Ecto neural progenitor cell (in vitro differentiated cells): ENCODE measurements at places on chromosomes 16 and 17.

GRCh38 chr17:47762728-47763127 is 29.7 kb downstream of the TBX21 start:
- no peak for DNase-seq

DNA sequence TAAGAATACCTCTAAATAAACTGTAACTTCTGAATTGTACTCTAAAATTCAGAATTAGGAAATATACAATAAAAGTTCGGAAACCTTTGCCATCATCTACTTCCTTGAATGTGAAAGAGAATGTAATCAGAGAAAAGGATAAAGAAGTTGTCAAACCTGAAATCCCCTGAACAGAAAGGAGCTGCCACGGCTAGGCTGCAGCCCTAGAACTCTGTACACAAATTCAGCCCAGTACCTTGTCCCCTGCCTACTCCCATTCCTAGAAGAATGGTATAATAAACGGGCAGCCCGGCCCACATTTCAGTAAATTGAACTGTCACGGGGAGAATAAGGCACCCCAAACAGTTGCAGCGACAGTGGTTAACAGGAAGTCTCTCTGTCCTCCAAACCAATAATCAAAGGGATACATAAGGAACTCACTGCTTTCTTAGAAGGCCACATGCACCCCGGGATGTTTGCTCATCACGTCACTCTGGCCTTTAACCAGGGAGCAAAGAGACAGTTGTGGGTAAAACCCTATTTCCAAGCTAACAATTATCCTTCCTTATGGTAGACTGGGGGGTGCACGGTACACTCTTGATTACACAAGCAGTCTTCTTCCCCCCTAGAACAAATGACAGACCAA is 24.3 kb upstream of the RFFL start:
- DNase-seq, result no peak

DNA sequence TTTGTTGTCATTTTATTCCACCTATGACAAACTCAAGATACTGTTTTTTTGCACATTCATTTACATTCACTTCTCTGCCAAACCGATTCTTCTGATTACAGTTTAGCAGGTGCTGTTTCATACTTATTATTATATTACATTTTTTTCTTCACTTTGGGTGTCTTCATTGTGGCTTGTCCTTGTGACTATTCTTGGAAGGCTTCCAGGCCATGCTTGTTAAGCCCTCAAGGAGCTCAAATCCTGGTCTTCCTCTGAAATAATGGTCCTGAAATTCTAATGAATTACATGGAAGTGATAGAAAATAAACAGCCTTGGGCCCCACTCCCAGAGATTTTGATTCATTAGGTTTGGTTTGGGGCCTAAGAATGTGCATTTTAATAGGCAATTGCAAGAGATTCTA is 1.4 kb downstream of the KRTAP2-4 start:
- no peak for DNase-seq

DNA sequence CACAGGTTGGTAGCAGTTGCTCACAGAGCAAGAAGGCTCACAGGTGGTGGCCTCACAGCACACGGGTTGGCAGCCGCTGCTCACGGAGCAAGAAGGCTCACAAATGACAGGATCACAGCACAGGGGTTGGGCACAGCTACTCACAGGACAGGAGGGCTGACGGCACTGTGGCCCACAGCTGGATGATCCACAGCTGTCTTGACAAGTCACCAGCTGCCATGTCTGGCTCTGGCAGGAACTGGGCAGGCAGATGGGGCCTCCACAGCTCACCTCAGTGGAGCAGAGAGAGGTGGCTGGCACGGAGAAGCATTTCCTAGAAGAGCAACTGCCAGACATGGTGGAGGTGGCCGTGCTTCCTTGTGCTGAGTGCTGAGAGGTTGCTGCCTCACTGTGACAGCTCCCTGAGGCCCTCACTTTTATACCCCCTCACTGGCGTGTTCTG is at the start of gene KRTAP16-1:
KRTAP16-1 (minus strand) TSS at position 392 of the 442 bp plus-strand sequence; CDS start at position 336, 56 bp downstream.
- no peak for DNase-seq

DNA sequence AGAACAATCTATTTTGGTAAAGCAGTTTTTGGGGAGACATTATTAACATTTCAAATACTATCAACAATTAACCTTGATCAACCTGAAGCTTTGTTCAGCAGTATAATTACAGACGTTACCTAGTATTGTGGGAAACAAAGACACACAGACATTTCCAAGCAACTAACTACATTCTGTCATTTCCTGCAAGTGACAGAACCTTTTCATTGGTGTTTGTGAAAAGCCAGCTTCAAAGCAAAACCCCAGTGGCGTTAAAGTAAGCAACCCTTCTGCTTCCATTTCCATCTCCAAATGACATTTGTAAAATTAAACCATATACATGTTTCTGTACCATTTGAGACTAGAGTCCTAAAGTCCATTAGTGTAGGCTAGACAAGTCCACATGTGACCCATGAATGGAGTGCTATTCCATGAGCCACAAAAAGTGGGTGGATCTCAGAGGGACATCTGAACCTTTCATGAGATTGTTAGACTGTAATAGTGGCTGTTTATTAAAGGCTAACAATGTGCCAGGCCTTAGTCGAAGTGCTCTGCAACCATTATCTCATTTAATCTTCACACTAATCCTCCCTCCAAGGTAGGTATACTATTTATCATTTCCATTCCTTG is 101.2 kb downstream of the SSH2 start:
- no peak for DNase-seq

DNA sequence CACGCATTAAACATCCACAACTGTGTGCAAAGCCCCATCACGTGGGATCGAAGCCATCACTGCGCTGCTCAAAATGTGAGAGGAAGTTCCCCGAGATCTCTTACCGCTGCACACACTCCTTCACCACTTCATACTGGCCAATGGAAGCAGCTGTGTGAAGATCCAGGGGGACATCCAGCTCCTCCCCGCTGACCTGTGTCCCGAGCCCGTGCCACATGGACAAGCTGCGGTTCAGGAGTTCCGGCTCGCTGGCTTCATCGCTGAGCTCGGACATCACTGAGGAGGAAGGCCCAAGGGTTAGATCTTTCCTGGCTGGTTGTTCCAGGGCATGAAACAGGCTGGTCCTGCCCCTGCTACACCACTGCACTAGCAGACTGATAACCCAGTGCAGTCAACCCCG is 4.2 kb downstream of the ANKS3 start:
- DNase-seq, result no peak

DNA sequence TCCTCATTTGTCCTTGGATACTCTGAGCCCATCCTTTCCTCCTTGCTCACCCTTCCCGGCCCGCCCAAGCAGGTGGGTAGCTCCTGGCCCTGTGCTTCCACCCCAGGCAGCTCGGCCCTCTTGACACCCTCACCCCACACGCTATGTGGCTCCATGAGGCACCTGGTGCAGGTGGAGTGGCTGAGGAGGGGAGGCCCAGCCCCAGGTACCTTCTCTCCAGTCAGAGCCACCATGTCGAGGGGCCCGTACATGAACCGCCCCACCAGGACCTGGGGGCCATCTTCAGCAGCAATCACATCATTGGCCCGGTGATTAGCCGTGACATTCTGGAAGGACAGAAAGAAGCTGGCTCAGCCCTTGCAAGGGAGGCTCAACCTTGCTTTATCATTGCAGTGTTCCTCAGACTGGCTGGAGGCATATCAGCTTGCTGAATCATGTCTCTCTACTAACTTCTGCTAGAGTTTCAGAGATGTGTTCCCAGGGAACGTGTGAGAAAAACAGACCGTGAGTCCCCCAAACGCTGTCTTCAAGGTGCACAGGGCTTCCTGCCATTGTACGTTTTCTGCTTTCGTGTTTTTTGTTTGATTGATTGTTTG is 20.3 kb downstream of the PIMREG start:
- DNase-seq, result no peak

DNA sequence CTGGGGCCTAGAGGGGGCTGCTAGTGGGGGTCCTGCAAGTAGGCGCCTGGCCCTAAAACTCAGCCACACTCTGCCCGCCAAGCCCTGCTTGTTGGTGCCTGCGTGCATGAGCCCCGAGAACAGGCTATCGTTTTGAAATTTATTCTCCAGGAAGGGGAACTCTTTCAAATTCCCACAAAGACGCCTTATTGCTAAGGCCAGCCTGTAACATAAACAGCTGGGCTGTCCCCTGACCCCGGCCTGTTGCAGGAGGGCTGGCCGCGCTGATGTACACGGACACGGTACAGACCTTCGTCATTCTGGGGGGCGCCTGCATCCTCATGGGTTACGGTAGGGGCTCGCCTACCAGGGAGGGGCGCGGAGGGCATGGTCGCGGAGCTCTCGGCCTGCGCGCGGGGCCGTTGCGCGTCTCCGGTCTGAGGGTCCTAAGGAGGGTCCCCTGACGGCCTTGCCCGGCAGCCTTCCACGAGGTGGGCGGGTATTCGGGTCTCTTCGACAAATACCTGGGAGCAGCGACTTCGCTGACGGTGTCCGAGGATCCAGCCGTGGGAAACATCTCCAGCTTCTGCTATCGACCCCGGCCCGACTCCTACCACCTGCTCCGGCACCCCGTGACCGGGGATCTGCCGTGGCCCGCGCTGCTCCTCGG is 4.3 kb downstream of the SLC5A2 start:
- no peak for DNase-seq

DNA sequence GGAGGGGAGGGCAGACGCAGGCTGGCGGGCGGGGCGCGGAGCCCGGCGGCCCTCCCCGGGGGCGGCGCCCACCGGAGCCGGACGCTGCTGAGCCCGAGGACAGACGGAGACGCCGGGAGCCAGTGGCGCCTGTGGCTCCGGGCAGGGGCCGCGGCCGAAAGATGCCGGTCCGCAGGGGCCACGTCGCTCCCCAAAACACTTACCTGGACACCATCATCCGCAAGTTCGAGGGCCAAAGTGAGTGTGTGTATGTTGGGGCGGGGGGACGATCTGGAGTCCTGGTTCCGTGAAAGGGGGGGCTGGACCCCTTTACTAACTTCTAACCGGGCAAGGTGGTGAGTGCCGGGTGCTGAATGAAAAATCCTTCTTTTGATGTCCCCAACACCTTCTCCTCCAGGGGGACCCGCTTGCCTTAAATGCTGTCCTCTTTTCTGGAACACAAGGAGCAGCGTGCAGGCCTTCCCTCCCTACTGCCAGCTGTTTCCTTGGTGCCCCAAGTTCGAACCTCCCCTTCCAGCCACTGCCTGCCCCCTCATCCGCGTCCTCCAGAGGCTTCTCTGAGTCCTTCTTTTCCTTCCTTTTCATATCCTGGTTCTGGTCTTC is at the start of gene KCNH6:
KCNH6 (plus strand) TSS at position 106 of the 603 bp plus-strand sequence; CDS start at position 162, 56 bp downstream.
- DNase-seq, result no peak
